ENCODE measurements at places on chromosomes 12 and 14.

GRCh38 chr14:72904840-72905561, 11.1 kb upstream of the DPF3 start:
- DNase-seq: peak; percentile 29

- no peak for DNase-seq
These were observed 45.7 kb downstream of the SPATS2 start for GRCh38 chr12:49413010-49413409.

DNA sequence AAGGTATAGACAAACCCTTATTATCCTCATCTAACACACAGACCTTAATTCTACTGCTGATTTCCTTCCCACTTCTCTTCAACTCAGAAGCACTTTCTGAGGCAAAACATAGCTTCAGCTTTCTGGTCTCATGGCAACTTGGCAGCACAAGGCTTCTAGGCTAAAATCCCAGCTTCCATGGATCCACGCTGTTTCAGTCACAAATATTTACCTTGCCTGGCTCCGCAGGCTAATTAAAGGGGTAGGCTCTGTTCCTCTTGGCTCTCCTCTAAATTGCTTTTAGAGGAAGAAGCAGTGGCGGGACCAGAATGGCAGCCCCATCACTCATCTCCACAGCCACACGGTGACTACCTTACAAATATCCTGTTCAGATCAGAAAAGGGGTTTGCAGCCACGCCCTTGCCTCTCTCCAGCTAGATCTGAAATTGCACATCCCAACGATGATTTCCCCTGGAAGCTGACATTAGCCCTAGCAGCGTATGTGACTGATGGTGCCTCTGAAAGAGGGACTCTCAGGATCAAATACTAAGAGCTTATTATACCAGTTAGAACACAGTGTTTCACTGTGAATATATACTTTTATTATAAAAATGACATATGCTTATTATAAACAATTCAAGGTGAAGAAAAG, 221.5 kb upstream of the NUDT4 start:
- DNase-seq: no peak

- no peak for DNase-seq
These were observed 78.3 kb downstream of the SERPINA3 start for GRCh38 chr14:94690486-94690885.

DNA sequence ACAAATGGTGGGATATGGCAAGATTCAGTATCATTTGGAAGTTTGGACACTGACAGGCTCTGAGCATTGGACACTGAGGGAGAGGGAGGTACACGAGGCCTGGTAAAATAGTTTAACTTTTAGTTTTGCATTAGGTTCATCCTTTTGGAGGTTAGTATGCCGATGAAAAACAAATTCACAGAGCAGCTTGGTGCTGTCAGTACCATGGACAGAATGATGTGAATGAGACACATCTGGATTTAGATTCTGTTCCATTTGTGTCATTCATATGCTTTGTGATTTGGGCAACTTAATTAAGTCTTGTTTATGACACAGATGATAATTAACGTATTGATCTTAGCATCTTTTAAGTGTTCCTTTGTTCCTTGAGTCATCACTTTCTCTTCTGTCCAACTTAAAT, 33.7 kb downstream of the GPHN start:
- no peak for DNase-seq

DNA sequence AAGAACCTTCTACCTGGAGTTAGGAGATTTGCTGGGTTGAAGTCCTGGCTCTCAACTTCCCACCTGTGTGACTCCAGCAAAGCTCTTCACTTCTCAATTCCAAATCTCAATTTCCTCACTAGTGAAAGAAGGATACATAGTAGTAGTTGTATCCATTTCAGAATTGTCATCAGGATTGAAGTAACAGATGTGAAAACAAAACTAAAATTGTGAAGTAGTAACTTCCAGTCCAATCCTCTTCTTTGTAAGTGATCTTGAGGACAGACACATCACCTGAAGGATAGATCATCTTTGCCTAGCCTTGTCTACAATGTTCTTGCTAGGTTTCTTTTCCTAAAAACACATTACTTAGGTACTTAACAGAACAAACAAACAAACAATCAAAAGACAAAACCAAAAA, 1.2 kb upstream of the LRRK2 start:
- no peak for DNase-seq

- DNase-seq: no peak
These were observed 344.4 kb downstream of the SEC23A start for GRCh38 chr14:38758661-38759060.

All from stimulated activated CD4-positive, alpha-beta T cell treated with anti-CD3 and anti-CD28 coated beads, Interleukin-2, amount 100 ng/mL, for 4 hours (primary cell).